ENCODE measurements at places on chromosomes 13 and 19.

GRCh38 chr13:39536906-39537305 is 66.1 kb downstream of the LHFPL6 start:
- no peak for DNase-seq

DNA sequence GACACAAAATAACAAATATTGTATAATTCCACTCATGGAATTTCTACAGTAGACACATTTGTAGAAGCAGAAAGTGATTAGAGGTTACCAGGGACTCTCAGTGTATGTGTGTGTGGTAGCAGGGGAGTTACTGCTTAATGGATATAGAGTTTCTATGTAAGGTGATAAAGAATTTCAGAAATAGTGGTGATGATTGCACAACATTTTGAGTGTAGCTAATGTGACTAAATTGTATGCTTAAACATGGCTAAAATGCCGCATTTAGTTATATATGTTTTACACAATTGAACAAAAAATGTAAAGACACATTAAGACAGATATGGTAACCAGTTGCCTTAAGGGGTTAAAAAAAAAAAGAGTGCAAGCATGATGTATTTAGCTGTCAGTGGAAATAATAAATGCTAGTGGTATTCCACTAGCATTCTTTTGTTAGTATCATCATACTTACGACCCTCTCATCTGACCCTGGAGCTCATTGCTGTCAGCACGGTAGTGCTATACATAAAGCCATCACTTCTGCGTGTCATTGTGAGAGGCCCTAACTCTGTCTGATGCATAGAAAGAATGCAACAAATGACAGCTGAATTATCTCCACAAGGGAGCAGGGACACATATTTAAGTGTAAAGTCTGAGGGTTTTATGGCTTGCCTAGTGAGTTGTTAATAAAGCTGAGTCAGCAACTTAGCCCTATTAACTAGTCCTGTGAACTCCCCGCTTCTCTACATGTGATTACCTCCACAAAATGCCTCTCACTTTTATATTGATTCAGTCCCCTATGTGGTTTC is 134.1 kb upstream of the RXFP2 start:
- no peak for DNase-seq

DNA sequence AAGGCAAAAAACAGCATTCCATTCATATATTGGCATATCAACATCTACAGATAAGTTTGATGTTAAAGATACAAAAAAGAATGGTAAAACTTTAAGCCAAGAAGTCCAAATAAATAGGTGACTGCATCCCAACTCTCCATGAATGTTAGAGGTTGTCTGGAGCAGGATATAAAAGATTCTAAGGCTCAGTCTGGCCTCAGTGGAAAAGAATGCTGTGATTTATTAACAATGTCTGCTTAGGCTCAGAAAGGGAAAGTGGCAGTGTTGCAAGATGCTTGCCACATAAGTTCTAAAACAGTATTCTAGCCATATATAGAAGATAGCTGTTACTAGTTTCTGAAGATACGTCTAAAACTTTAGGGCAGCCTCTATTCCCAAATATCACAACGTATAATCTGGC is 179.8 kb upstream of the NBEA start:
- no peak for DNase-seq

GRCh38 chr19:8826371-8826770 is 5.7 kb downstream of the ZNF558 start:
- no peak for DNase-seq

GRCh38 chr19:10105509-10106099 is 558 bp upstream of the PPAN start:
- no peak for DNase-seq

GRCh38 chr13:98144801-98145350 is 2.0 kb downstream of the FARP1 start:
- peak; percentile 49 for DNase-seq

GRCh38 chr13:100534147-100534843 is 54.3 kb downstream of the GGACT start:
- no peak for DNase-seq

- peak; percentile 41 for DNase-seq
Observed at GRCh38 chr13:44732503-44733098, 156.5 kb upstream of the TSC22D1 start.

GRCh38 chr13:101977475-101977874 is 424.4 kb downstream of the FGF14 start:
- DNase-seq = no peak

- peak; percentile 75 for DNase-seq
Observed at GRCh38 chr19:32691952-32692726, 518 bp downstream of the NUDT19 start.

DNA sequence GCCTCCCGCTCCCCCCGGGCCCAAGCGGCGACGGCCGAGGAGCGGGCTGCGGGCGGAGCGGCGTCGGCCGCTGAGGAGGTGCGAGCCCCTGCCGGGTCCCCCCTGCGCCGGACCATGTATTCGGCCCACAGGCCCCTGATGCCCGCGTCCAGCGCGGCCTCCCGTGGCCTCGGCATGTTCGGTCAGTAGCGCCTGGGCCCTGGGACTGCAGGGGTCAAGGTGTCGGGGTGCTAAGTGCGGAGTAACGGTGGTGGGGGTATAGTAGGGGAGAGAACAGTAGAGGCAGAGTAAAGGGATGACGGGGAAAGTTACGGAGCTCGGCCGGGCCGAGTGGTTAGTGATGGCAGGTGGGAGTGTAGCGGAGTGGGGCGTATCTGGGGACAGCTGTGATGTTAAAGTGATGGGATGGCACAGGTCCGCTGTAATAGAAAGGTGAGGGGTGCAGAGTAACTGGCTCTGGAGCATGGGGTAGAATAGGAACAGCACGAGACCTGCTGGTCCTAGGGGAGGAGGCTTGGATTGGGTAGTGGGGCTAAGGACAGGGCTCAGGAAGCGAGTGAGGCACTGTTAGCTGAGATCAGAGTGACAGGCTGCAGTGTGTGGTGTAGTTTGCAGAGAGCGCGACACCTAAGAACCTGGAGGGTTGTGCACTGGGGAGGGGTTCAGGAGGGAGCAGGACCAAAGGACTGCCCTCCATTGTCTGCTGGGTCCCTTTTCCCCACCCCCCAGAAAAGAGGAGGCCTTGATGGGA is 15.7 kb downstream of the CIC start:
- no peak for DNase-seq

DNA sequence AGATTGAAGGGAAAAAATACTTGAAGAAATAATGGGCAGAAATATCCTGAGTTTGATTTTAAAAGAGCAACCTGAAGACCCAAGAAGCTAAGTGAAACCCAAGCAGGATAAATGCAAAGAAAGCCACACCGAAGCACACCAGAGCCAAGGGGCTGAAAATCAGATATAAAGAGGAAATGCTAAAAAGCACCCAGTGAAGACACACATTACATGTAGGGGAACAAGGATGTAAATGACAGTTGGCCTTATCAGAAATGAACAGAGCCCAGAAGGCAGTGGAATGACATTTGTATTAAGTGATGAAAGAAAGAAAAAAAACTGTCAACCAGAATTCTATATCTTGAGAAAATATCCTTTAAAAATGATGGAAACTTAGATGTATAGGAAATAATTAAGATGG is 139.1 kb downstream of the SLC7A1 start:
- DNase-seq = no peak

DNA sequence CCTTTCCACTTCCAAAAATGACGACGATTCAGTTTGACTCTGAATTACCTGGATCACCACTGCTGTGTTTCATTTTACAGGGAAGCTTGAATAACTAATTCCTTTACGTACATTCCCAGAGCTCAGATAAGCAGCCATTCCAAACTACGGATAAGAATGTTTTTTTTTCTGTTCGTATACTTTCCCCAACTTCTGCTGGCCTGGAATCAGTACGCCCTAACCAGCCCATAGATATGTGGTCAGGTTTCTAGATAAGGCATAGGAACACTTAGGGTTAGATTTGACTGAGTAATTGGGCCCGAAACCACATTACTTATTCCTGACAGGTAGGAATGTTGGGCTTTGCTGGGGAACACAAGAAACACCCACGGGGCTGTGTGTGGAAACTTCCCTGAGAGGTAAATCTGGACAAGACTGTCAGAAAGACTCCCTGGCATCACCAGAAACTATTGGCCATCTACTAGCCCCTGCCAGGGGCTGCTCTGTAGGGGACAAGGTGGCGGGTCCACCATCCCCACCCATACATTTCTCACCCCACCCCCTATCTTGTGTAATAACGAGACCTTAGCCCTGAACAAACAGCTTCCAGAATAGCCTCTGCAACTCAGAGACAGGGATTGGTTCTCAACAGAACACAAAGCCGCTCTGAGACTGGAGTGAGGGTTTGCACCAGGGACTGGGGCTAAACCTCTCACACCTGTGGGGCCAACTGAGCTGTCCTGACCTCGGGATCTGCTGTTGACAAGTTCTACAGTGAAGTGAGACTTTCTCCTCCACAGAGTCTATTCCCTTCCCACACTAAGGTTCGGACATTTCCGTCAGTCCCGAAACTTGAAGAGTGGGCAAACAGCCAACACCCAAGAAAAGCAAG is 15.6 kb downstream of the RHPN2 start:
- DNase-seq = no peak

DNA sequence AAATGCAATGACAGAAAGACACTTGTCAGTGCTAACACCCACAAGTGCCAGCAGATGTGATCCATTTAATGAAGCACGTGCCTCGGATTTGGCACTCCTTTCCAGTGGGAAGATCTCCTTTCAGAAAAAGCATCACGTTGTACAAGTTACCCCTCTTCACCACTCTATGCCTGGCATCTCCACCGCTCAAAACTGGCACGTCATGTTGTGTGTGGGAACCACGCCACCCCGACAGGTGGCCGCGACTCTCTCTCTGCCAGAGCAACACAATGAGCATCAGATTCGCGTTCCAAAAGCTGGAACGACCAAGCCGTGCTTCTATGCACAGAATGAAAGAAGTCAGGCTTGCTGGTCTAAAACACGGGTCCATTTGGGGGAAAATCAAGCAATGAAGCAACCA is 24.3 kb downstream of the TMTC4 start:
- no peak for DNase-seq

GRCh38 chr13:112951674-112952371 is 17.2 kb upstream of the MCF2L start:
- DNase-seq = no peak

- DNase-seq = no peak
Observed at GRCh38 chr19:15317392-15318071, 14.8 kb downstream of the BRD4 start.

DNA sequence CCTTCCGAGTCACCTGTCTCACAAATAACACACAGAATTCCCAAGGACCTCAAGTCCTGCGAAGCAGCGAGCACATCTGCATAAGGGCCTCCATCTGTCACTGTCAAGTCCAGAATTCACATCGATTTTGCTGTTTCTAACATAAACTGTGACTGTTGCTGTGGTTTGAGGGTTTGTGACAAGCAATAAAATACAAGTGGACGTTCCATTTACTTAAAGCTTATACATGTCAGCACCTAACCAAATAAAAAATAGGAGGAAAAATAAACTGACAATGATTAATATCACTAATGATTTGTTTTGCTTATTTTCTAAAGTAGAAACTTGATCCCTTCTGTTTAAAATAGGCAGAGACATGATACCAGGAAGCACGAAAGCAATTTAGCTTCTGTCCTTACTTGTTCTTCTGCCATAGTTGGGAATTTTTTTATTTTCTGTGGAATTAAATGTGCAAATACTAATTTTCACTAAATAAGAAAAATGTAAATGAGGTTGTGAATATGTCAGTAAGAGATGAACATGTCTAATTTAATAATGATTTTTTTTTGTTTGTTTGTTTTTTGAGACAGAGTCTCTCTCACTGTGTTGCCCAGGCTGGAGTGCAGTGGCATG is 279.1 kb downstream of the FGF9 start:
- no peak for DNase-seq

DNA sequence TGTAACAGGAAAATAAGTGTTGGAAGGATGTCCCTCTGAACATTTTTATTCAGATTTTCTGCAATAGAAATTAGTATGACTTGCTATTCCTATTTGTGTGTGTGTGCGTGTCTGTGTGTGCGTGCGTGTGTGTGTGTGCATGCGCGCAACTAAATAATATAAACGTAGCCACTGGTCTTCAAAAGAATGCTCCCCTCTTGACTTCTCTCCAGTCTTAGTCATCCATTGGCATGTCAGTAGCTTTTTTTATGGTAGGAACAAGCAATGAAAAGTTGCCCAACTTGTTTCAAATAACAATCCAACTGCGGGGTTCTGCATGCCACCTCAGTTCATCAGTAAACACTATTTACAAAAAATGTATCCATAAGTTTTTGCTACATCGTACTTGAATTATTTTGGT is 249.6 kb downstream of the GPC6 start:
- peak; percentile 35 for DNase-seq

- no peak for DNase-seq
Observed at GRCh38 chr13:46354156-46355087, 32.6 kb downstream of the RUBCNL start.

GRCh38 chr13:65609350-65609749 is 1620.8 kb downstream of the PCDH9 start:
- DNase-seq = no peak

- no peak for DNase-seq
Observed at GRCh38 chr13:33862016-33862415, 44.1 kb downstream of the RFC3 start.

GRCh38 chr13:105087945-105088344 is 1447.5 kb downstream of the EFNB2 start:
- peak; percentile 12 for DNase-seq

DNA sequence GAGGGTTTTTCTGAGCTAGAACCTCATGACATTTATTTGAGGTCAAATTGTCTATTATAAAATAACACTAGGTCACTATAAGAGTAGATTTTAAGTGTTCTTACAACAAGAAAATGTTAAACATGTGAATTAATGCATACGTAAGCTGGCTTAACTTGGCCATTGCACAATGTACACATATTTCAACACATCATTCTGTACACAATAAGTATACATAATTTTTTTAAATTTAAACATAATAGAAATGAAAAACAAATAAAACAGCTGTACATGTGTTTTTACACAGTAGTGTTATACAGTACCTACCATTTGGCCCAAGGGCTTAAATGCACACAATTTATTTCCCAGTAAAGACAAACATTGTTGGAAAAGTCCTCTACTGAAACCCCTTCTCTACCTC is 269.9 kb downstream of the DACH1 start:
- no peak for DNase-seq

Measured in iPS-NIHi11 (cell line).